Psoas muscle (tissue), 8 donors: ENCODE measurements at places on chromosomes 5 and 9. TPM values are rescaled to one million over a fixed set of nuclear protein-coding genes. Genes with fewer than 3 reads are reported as not detected.
A peak's percentile ranks its signal among the peaks of the same experiment; 100 is the strongest.

The ARRDC3 gene
- total RNA-seq = 122 TPM

The LCN15 gene
- not detected for total RNA-seq

The CHSY3 gene
- 2.9 TPM for total RNA-seq

The SCGB3A1 gene
- total RNA-seq = not detected

The AJM1 gene
- 1.3 TPM for total RNA-seq

The BARX1 gene
- total RNA-seq = not detected

- H3K27ac ChIP-seq = no peak overlapping the region
- peaks cover 27% of the 10 kb centered on the region for H3K4me1 ChIP-seq
- H3K27me3 ChIP-seq = no peaks in the 10 kb centered on the region
- peak; percentile 69 for DNase-seq
- no peaks in the 10 kb centered on the region for H3K36me3 ChIP-seq
- H3K4me3 ChIP-seq = peak overlapping the region; percentile 69
Measured at GRCh38 chr5:139745800-139746690, 49.6 kb upstream of the PSD2 start.

DNA sequence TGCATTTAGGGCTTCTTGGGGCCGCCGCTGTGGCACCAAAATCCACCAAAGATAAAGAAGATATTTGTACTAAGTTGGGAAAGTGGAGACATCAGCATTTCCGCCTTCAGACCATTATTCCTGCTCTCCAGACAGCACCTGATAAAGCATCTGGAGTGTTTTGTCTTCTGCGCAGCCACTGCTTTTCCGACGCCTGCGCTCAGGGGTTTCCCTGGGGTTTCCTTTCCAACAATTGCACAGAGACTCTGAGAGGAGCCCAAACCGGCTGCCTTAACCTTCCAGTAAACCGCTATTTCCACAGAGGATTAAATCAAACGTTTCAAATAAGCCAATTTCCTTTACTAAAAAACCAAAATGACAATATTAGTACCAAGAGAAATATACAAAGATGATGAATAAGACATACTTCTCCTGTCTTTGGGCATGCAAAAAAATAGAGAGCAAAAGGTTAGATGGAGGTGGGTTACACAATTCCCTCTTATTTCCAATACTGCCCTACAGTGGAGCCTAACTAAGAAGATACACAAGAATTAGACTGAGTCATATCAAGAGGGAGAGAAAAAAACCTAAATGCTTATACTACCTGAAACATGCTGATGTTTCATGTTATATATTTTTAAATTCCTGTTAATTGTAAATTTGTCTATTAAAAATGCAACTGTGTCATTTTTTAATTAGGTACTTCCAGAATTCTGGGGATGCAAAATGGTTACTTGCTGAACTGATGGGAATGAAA lies 98.4 kb downstream of the MAPKAP1 start:
- no peaks in the 10 kb centered on the region for H3K36me3 ChIP-seq
- no peak for DNase-seq
- no peak overlapping the region for H3K4me3 ChIP-seq
- H3K27ac ChIP-seq = no peak overlapping the region

- H3K27me3 ChIP-seq = peaks cover 4% of the 10 kb centered on the region
- H3K27ac ChIP-seq = no peak overlapping the region
- H3K4me1 ChIP-seq = no peaks in the 10 kb centered on the region
- no peaks in the 10 kb centered on the region for H3K36me3 ChIP-seq
Measured at GRCh38 chr9:135055181-135055580, 32.3 kb upstream of the OLFM1 start.

DNA sequence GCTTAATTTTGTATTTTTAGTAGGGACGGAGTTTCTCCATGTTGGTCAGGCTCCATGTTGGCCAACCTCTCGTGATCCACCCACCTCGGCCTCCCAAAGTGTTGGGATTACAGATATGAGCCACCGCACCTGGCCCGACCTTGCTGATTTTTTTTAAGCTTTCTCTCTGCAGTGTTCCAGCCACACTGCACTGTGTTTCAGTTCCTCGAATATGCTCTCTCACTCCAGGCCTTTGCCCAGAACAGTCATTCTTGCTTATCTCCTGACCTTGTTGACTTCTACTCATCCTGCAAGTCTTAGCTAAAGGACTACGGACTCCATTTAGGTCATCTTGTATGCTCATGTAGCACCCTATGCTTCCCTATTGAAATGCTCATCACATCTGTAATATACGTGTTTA lies 3.3 kb downstream of the SNAPC3 start:
- H3K36me3 ChIP-seq = peaks cover 31% of the 10 kb centered on the region
- no peaks in the 10 kb centered on the region for H3K27me3 ChIP-seq
- peaks cover 24% of the 10 kb centered on the region for H3K4me1 ChIP-seq
- H3K27ac ChIP-seq = no peak overlapping the region
- H3K4me3 ChIP-seq = no peak overlapping the region
- DNase-seq = no peak

DNA sequence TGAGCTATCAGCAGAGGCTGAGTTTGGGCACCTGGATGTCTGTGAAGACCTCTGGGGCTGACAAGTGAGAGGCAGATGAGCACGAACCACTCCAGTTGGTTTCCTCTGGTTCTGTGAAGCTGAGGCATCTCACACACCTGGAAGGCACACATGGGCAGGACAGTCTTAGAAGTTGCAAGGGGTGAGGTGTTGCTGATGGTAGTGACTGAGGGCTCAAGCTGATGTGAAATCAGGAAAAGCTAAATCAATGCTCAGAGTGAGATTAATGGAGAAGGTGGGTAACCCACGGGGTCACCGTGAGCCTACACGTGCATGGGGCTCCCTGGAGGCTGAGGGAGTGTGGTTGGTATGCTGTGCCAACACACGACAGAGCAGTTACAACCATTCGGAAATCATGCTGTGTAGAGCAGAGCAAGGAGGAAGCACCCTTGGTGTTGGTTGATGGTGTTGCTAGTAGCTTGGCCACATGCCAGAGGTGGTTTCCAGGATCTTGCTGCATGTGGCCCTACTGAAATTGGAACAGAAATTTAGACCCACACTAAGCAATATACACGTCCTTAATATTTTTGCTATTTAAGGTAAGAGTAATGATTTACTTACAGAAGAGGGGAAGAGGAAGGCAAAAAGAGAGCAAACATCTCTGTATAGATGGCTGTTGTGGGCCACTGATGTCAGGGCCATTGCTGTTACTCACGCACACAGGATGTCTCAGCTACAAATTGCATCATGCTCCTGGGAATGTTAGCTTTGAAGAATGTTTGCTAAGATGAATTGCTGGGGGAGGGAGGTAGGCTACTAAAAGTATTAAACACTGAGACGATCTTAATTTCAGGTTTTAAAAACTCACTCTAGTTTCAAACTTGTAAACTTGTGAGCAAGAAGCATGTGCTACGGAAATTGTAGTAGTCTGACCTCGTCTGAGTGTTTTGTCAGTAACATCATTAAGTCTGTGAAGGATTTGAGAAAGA lies 170.5 kb downstream of the ARHGEF28 start:
- peaks cover 5% of the 10 kb centered on the region for H3K4me1 ChIP-seq
- H3K36me3 ChIP-seq = no peaks in the 10 kb centered on the region
- peak overlapping the region; percentile 36 for H3K27ac ChIP-seq
- H3K27me3 ChIP-seq = no peaks in the 10 kb centered on the region
- no peak for DNase-seq

DNA sequence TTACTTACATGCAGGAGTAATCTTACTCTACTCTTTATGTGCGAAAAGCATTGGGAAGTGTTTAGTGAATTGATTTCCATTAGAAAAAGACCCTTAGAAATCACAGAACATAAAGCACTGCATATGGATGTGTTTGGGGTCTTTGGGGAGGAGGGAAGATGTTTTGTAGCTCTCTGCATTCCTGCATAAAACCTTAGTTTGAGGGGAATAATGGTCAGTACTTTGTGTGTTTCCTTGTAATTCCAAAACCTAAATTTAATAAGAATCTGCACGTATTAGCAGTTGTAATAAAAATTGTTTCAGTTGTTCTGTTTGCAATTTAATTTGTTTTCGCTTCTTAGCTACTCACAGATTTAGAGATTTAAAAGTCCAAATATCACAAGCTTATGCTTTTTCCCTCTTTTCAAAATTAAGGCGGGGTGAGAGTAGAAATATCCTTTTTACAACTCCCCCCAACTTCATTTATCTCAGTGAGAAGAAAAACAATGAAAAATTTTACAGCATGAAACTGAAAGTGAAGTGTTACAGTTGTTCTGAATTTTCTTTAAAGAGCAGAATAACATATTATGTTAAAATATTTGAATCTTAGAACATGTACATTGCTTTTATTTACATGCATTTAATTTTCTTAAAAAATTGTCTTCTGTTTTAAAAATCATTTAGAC lies 143.8 kb downstream of the SMARCA2 start:
- H3K4me3 ChIP-seq = peak overlapping the region; percentile 72
- peak overlapping the region; percentile 83 for H3K27ac ChIP-seq
- H3K4me1 ChIP-seq = peaks cover 20% of the 10 kb centered on the region

DNA sequence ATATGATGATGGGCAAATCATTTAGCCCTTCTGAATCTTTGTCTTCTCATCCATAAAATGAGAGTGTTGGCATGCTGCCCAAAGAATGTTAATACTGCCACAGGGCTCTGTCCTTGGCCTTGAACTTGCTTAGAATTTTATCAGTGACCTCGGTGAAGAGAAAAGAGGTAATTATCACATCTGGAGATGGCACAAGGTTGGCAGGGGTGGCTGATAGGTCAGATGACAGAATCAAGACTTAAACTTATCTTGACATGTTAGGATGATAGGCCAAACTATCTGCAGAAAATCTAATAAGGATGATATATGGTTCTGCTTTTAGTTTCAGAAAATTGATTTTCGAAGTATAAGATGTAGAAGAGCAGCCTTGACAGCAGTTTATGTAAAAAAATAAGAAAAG lies 599.1 kb upstream of the CLINT1 start:
- no peaks in the 10 kb centered on the region for H3K36me3 ChIP-seq
- no peaks in the 10 kb centered on the region for H3K27me3 ChIP-seq
- H3K4me3 ChIP-seq = no peak overlapping the region

DNA sequence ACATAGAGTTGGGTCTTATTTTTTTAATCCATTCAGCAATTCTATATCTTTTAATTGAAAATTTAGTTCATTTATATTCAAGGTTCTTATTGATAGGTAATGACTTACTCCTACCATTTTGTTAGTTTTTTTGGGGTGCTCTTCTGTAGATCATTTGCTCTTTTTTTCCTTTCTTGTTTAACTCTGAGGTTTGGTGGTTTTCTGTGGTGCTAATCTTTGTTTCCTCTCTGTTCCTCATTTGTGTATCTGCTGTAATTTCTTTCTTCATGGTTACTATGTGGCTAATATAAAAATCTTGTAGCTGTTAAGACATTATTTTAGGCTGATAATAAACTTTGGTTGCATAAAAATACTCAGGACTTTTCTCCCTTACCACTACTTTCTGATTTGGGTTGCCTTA lies 181.6 kb upstream of the DMRTA1 start:
- no peak overlapping the region for H3K4me3 ChIP-seq
- no peaks in the 10 kb centered on the region for H3K4me1 ChIP-seq
- no peaks in the 10 kb centered on the region for H3K36me3 ChIP-seq
- H3K27me3 ChIP-seq = no peaks in the 10 kb centered on the region
- H3K27ac ChIP-seq = no peak overlapping the region

DNA sequence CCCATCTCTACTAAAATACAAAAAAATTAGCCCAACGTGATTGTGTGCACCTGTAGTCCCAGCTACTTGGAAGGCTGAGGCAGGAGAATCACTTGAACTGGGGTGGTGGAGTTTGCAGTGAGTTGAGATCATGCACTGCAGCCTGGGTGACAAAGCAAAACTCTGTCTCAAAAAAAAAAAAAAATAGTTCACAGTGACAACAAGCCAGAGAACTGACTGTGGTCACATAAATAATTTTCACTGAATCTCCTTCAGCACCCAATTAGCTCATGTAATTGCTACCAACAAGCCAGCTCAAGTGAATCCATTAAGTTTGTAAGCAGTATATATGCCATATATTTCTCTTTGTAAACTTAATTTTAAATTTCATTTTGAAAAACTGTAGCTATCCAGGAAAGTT lies 14.5 kb upstream of the AFAP1L1 start:
- H3K36me3 ChIP-seq = peaks cover 41% of the 10 kb centered on the region
- no peak for DNase-seq
- no peaks in the 10 kb centered on the region for H3K27me3 ChIP-seq
- H3K27ac ChIP-seq = no peak overlapping the region
- H3K4me1 ChIP-seq = no peaks in the 10 kb centered on the region
- no peak overlapping the region for H3K4me3 ChIP-seq

- no peaks in the 10 kb centered on the region for H3K36me3 ChIP-seq
- DNase-seq = no peak
- H3K4me3 ChIP-seq = no peak overlapping the region
- H3K27ac ChIP-seq = no peak overlapping the region
Measured at GRCh38 chr5:168472329-168472728, 13.9 kb upstream of the RARS1 start.

- DNase-seq = no peak
- H3K27ac ChIP-seq = no peak overlapping the region
- no peaks in the 10 kb centered on the region for H3K4me1 ChIP-seq
- H3K36me3 ChIP-seq = no peaks in the 10 kb centered on the region
- H3K27me3 ChIP-seq = no peaks in the 10 kb centered on the region
- H3K4me3 ChIP-seq = no peak overlapping the region
Measured at GRCh38 chr9:120289098-120289497, 290.9 kb downstream of the CDK5RAP2 start.

DNA sequence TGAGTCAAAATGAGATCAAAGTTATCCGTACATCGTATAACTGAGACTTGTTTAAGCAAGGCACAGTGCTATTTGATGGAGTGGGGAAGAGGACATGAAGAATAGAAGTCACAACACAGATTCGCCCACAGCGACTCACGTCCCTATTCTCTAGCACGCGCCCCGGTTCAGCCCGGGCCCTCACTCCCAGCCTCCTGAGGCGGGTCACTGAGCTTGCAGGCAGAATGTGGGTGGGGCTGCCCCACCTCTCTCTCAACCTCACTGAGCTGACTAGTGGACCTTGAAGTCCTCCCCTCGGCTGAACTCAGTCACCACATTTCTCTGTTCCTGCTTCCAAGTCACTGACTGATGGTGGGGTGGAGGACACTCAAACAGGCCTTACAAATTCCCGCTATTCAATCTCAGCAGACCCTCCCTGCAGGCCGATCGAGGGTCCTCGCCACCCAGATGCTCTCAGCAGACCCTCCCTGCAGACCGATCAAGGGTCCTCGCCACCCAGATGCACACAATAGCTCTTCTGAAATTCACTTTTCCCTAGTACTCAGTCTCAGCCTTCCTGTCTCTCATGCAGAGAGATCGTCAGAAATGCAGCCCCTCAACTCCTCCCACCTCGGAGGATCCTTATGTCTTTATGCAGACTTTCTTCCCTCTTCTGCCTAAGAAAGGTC lies 12.9 kb downstream of the GLDC start:
- no peak overlapping the region for H3K4me3 ChIP-seq
- H3K36me3 ChIP-seq = no peaks in the 10 kb centered on the region
- H3K27me3 ChIP-seq = no peaks in the 10 kb centered on the region
- H3K4me1 ChIP-seq = no peaks in the 10 kb centered on the region

GRCh38 chr5:132268769-132269551 lies 11.5 kb downstream of the PDLIM4 start:
- H3K4me3 ChIP-seq = no peak overlapping the region
- H3K4me1 ChIP-seq = no peaks in the 10 kb centered on the region
- peaks cover 4% of the 10 kb centered on the region for H3K36me3 ChIP-seq
- no peaks in the 10 kb centered on the region for H3K27me3 ChIP-seq
- no peak overlapping the region for H3K27ac ChIP-seq
